ENCODE measurements at places on chromosomes 1 and 21. TPM values are rescaled to one million over a fixed set of nuclear protein-coding genes. Genes with fewer than 3 reads are reported as not detected.

Gene CELA3A
- polyA plus RNA-seq = not detected

DNA sequence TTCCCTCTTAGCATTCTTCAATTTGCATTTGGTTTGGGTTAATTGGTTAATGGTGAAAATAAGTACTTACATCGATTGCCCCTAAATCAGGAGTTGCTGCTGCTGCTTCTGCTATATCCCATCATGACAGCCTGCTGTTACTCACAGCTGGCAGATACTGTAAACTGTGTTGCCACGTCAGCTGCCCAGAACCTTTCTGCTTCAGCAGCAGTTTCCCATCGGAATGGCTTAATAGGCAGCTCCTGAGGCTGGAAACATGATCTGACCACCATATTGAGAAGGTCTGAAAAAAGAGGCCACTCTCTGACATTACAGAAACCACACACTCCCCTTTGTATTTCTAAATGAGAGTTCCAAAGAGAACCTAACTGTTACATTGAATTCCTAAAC lies 14.3 kb upstream of the SEC16B start:
- DNase-seq = peak; percentile 29

DNA sequence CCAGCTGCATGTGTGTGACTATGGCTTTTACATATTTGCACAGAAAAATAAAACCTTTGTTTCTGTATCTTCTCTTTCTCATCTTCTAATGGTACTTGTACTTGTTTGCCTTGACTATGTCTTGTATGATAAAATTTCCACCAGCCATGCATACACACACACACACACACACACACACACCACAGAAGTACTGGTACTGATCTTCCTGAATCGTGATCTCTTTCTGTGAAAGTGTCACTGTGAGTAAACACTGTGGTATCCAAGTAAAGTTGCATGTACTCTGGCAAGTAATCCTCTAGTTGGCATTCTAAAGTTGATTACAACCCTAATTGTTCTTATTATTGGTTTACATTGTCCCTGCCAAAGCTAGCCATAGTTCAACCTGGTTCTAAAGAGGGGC lies 176.7 kb downstream of the CRB1 start:
- no peak for DNase-seq

GRCh38 chr1:15384301-15384901 lies 25.3 kb upstream of the EFHD2 start:
- DNase-seq = peak; percentile 75

GRCh38 chr1:171844381-171844780 lies 3.1 kb downstream of the DNM3 start:
- DNase-seq = no peak

DNA sequence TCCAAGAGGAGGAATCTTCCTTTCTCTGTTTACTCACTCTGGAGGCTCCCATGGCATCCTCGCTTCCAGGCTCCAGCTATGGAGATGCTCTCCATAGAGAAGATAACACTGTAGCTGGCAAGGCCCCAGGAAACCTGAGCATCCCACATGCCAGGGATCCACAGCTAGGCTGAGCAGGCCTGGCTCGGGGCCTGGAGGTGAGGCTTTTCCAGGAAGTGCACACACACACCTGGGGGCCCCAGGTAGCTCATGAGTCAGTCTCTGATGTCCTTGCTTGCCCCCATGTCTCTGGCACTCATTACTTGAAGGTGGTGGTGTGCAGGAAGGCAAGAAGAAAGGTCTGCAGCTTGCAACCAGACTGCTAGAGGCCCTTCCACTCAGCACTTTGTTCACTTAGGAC lies 5.5 kb upstream of the LCE5A start:
- DNase-seq = no peak

- peak; percentile 59 for DNase-seq
These were observed 533 bp upstream of the RGL1 start for GRCh38 chr1:183804387-183804786.

Gene METTL18
- 1.7 TPM for polyA plus RNA-seq

DNA sequence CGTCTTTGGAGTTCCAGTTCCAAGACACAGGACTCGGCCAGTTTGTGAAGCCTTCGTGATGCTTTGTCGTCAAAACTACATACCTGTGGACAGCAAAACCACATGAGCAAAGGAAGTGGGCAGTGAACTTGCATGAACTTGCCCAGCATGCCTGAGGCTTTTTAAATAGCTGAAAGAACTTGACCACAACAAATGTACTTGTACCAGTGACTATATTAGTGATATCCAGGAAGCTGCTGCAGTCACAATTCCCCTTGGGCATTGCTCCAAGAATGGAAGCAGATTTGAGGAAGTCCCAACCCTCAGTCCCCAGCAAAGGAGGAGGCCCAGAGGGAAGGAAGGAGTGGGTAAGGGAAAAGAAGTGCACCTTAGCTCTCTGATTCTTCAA lies 2.6 kb downstream of the FUCA1 start:
- no peak for DNase-seq

DNA sequence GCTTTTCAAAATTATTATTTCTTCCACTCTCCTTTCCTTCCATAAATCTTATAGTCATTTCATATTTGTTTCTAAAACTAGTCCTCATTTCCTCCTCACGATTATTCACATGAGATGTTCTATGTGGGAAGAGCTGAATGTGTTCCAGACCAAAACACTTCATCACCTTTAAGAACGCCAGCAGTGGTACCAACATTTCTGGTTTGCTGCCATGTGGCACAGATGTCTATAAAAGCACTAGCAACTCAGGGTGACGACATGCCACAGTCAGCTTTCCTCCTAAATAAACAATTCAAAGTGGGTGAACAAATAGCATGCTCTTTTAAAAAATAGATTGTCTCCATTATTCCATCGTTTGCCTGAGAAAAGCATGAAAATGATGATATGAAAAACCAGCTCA lies 1217.8 kb upstream of the ADGRL2 start:
- DNase-seq = no peak

Gene TNFRSF8
- 0.07 TPM for polyA plus RNA-seq

Gene BNIPL
- polyA plus RNA-seq = 0.16 TPM

Gene APOBEC4
- polyA plus RNA-seq = not detected

GRCh38 chr21:45253180-45253579 lies 34.5 kb downstream of the POFUT2 start:
- no peak for DNase-seq

Gene SAMD13
- 1.3 TPM for polyA plus RNA-seq

Gene HSD3B1
- not detected for polyA plus RNA-seq

Gene HTR6
- 0.05 TPM for polyA plus RNA-seq

GRCh38 chr1:192993426-192994085 lies 65.6 kb downstream of the UCHL5 start:
- no peak for DNase-seq

Gene AMY1B
- not detected for polyA plus RNA-seq

Measured in SK-N-SH (cell line).